ENCODE measurements at places on chromosomes 1 and 21.

DNA sequence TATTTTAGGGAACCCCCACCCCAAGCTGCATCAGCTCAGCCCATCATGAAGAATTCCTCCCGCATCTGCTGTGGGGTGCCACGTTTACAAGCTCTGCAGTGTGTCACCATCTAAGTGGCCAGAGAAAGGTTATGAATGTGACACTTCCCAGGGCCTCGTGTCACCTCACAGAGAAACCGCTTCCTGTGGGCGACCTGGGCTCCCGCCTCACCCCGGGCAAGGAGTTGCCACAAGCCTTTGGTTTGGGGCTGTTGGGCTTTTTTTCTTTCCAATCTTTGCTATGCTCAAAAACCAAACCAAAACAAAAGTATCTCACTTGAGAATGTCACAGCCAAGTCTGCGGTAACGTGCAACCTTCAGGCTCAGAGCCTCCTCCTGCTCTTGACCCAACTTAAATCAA is 82.1 kb upstream of the ARHGEF16 start:
- DNase-seq: no peak

DNA sequence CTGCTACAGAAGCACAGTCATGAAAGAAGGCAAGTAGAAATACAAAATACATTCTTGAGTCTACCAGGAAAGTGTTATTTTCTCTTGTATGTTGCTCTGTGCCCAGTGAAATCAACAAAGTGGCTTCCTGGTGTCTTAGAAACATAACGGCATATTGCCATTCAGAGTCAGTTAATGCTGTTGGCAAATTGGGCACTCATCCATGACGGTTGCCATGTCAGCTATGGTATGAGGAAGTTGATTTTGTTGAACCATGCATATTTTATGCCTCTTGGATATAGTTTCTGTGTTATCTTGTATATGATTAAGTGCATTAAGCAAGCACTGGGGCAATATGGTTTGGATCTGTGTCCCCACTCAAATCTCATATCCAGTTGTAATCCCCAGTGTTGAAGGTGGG is 153.1 kb upstream of the CXADR start:
- DNase-seq: no peak

GRCh38 chr1:202245391-202245790 is 51.8 kb downstream of the LGR6 start:
- DNase-seq: no peak

DNA sequence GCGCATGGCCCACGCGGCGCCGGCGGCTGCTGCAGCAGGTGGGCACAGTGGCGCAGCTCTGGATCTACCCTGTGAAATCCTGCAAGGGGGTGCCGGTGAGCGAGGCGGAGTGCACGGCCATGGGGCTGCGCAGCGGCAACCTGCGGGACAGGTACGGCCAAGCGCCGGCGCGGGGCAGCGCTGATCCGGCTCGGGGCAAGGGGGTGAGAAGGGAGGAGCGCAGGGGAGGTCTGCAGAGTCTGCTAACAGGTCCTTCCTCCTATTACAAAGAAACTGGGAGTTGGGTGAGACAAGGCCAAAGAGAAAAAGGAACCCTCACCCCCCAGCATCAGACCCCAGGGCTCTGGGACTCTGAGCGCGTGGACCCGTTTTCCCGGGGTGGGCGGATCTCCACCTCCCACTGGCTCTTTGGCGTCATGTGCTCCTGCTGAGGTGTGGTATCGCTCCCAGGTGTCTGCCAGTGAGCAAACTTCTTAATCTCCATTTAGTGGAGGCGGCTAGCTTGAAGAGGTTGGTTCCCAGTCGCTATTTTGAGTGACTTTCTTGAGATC is 431 bp downstream of the MTARC1 start:
- DNase-seq: no peak

GRCh38 chr1:230735447-230735846 is 11.7 kb upstream of the CAPN9 start:
- DNase-seq: no peak

GRCh38 chr1:231571904-231572303 is 43.4 kb downstream of the TSNAX start:
- DNase-seq: no peak

Data from breast epithelium (tissue), 4 donors.